ENCODE measurements at places on chromosomes 7 and 10. TPM values are rescaled to one million over a fixed set of nuclear protein-coding genes. Genes with fewer than 3 reads are reported as not detected.

CFAP58 gene
- 0.31 TPM for total RNA-seq

UPK3B gene
- 16.8 TPM for total RNA-seq

ZNF92 gene
- 4.4 TPM for total RNA-seq

MALSU1 gene
- total RNA-seq, result 105 TPM

CYP2E1 gene
- total RNA-seq, result 3.0 TPM

ZNF107 gene
- total RNA-seq, result 4.8 TPM

SUGCT gene
- 2.7 TPM for total RNA-seq

PTPRN2 gene
- not detected for total RNA-seq

NEBL gene
- 21.9 TPM for total RNA-seq

SLC16A9 gene
- not detected for total RNA-seq

PNLIPRP1 gene
- total RNA-seq, result not detected

CHST3 gene
- total RNA-seq, result 21.3 TPM

PIP gene
- not detected for total RNA-seq

SLC35B4 gene
- total RNA-seq, result 16.7 TPM

IFIT1 gene
- total RNA-seq, result 3.4 TPM

ARF5 gene
- total RNA-seq, result 299 TPM

SNX10 gene
- 9.8 TPM for total RNA-seq

NEUROD6 gene
- total RNA-seq, result not detected

SLC39A12 gene
- not detected for total RNA-seq

TRPV5 gene
- total RNA-seq, result not detected

NAT16 gene
- total RNA-seq, result not detected

CCDC201 gene
- total RNA-seq, result not detected

HOXA1 gene
- total RNA-seq, result 2.0 TPM

TMEM273 gene
- total RNA-seq, result 2.2 TPM

DDC gene
- total RNA-seq, result not detected

FKBP9 gene
- 160 TPM for total RNA-seq
